Breast epithelium (tissue), 4 donors: ENCODE measurements at places on chromosomes 1 and 21.

GRCh38 chr1:81600878-81601622 lies 199.7 kb upstream of the ADGRL2 start:
- DNase-seq: no peak

DNA sequence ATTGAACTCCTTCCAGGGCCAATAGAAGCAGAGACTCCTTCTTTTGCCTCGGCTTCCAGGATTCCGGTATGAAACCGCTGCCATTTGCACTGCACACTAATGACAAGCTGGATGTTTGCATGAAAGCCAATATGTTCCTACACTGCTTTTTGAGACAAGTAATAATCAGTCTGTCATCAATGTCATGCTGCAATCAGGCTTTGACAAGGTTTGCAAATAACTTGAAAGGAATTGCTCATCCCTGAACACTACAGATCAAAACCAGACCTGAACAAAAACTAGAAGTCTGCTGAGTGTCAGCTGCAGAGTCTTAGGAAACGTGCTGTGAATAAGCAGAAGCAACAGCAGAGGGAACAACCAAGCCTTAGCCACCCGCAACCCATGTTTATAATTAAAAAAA lies 720.7 kb upstream of the CXADR start:
- DNase-seq: no peak

GRCh38 chr1:55301912-55302311 lies 86.7 kb upstream of the USP24 start:
- DNase-seq: no peak

DNA sequence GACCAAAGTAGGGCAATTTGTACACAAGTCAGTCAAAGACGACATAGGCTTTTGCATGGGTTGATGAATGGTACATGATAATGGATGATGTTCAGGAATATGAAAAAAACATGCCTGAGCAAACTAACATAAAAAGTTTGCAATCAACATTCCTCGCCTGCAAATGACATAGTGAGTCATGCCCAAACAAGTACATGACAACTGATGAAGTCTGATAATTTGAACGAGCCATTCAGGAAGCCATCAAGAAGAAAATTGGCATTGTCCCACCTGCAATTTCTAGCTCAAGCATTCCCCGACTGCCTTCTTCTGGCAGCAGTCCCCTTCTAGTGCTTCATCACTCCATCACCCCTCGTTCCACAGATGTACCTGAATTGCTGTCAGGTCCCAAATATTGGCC lies 118.4 kb upstream of the NR5A2 start:
- DNase-seq: no peak
